ENCODE measurements at places on chromosomes 16 and 17.

- DNase-seq: no peak
Measured at GRCh38 chr17:76379275-76379641, 5.2 kb upstream of the SPHK1 start.

GRCh38 chr16:29900102-29900887 is at the start of gene ASPHD1:
TSS of gene ASPHD1 (plus strand) at chr16:29900488. CDS start at chr16:29900972, 484 bp downstream.
- peak; percentile 96 for DNase-seq

GRCh38 chr17:6361733-6362132 is 73.2 kb downstream of the AIPL1 start:
- DNase-seq: no peak

- no peak for DNase-seq
Measured at GRCh38 chr17:17107281-17107680, 65.0 kb downstream of the MPRIP start.

DNA sequence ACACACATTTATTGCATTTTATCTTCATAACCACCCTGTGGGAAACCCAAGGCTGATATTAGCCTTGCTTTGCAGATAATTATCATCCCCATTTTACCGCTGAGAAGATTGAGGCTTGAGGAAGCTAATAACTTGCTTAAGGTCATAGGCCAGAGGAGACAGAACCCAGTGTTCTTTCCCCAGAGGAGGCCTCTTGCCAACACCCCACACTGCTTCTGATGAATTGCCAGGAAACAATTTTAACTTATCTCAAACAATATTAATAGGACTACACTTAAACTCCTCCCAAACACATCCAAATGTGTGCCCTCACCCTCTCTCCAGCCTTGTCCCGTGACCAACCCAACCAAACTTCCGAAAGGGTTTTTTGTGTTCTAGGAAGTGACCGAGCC is 2.1 kb upstream of the SPG7 start:
- peak; percentile 45 for DNase-seq

GRCh38 chr17:30203471-30203981 is 32.0 kb downstream of the SLC6A4 start:
- no peak for DNase-seq

DNA sequence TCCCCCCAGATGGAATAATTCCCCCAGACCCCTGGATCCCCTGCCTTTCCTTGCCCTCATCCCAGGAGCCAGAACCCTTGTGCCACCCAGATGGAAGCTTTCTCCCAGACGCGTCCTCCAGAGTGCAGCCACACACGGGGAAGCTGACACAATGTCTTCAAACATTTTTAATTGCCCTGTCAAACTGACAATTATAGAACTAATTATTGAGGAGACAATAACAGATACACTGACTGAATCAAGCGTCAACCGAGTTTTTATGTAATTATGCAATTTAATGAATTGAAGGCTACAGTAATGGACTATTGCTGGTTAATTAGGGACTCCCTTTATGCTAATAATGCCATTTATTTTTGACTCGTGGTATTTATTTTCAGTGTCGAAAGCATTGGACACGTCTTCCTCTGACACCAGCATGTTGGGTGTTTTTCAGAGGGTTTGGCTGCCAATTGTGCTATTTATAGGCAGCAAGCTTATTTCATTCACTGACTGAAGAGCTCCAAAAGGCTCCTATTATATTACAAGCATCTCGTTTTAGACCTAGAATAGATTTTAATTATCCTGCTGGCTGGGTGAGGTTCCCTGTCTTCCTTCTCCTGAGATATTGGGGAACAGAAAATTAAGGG is 298.2 kb upstream of the C16orf82 start:
- no peak for DNase-seq

GRCh38 chr17:75240394-75241142 is 20.8 kb downstream of the GGA3 start:
- peak; percentile 29 for DNase-seq

DNA sequence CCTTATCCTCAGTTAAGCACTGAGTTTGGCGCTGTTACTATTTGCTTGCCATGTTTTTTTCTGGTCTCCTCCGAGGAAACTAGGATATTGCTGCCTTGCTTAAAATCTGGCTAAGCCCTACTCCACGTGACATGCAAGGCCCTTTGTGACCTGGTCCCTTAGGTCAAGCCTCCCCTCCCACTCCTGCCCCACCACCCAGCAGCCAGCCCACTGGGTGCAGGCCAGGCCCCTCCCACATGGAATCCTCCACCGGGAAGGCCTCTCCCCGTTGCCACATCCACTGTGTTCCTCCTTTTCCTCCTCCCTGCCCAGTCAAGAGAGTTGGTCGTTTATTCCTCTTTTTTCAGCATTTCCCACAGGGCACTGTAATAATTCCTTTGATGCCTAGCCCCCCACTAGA is 16.2 kb downstream of the PSMD3 start:
- DNase-seq: no peak

GRCh38 chr16:2341456-2342447 is 1.2 kb upstream of the ABCA3 start:
- no peak for DNase-seq

GRCh38 chr17:61200339-61200715 is 199.3 kb upstream of the TBX2 start:
- DNase-seq: no peak

DNA sequence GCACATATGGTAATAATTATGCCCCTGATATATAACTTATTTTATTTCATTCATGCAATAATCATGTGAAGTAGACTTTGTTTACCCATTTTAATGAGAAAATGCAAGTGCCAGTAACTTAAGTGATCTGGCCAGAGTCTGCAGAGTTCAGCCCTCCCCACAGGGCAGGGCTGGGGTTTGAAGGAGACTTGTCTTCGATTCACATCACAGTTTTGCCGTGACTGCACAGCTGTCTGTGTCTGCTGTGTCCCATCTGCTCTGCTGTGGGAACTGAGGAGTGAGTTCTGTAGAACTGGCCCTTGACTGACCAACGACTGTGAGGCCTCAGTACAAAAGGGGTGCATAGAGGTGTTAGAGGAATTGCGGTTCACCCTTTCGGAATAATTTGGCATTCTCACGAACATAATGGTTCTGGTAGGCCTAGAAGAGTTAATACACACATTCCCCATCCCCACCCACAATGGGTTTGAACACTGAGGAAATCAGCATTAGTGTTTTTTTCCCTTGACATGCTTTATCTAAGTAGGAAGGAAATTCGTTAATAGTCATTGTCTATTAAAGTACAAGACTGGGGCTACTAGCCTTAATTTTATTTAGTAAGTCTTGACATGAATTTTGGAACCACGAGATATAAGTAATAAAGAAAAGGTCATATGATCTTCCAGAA is 113.6 kb upstream of the MON1B start:
- DNase-seq: no peak

DNA sequence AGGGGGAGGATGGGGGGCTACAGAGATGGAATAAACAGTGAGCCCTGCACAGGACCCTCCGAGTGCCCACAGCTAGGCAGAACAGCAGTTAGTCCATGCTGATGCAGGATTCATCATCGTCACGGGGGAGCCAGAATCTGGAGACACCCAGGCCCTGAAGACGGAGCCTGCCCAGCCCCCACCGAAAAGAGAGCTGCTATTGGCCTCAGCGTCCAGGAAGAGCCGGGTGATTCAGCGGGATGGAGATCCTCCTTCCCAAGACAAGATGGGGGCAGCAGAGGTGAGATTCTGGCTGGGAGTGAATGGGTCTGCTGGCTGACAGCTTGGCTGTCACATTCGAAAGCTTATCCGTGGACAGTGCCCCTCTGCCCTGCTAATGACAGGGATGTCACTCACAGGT is 133.6 kb upstream of the CRHR1 start:
- DNase-seq: no peak

GRCh38 chr17:60333628-60334031 is 58.3 kb downstream of the USP32 start:
- no peak for DNase-seq

DNA sequence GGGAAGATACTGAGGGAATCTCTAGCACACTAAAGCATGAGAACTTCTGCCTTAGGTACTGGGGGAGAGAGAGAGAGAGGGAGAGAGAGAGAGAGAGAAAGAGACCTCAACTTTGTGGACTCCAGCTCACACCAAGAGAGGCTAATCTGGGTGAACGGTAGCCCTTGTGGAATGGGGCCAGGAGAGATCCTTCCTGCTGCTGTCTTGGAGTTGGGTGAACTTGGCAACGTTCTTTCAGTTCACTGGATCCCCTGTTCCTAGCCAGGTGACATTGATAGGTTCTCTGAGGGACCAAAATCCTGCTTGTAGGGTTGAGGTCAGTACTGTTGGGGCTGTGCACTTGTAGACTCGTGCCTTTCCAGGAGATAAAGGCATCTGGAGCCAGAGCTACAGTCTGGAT is 26.5 kb upstream of the WFIKKN2 start:
- DNase-seq: no peak

GRCh38 chr16:86814256-86814655 is 235.9 kb downstream of the FOXL1 start:
- DNase-seq: no peak

- no peak for DNase-seq
Measured at GRCh38 chr16:56947604-56947995, 14.2 kb upstream of the CETP start.

DNA sequence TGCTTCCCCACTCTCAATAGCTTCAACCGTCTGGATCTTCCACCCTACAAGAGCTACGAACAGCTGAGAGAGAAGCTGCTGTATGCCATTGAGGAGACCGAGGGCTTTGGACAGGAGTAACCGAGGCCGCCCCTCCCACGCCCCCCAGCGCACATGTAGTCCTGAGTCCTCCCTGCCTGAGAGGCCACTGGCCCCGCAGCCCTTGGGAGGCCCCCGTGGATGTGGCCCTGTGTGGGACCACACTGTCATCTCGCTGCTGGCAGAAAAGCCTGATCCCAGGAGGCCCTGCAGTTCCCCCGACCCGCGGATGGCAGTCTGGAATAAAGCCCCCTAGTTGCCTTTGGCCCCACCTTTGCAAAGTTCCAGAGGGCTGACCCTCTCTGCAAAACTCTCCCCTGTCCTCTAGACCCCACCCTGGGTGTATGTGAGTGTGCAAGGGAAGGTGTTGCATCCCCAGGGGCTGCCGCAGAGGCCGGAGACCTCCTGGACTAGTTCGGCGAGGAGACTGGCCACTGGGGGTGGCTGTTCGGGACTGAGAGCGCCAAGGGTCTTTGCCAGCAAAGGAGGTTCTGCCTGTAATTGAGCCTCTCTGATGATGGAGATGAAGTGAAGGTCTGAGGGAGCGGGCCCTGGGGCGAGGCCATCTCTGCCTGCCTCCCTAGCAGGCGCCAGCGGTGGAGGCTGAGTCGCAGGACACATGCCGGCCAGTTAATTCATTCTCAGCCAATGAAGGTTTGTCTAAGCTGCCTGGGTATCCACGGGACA is 11.1 kb upstream of the CLEC18A start:
- DNase-seq: no peak

DNA sequence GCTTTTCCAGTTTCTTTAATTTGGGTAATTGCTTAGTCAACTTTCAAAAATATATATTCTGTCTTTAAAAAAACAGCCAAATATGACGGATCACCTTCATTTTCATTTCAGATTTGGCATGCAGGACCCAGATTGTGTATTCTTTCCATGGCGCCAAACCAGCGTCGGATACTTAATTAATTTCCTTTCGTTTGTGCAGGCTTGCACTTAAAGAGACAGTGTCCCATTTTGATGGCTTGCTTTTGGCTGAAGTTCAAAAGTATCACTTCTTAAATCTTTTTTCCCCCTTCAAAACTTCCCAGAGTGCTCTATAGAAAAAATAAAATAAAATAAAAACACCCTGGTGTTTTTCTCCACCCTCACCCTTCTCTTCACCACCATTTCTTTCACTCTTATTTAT is 394.5 kb upstream of the SOX9 start:
- no peak for DNase-seq

DNA sequence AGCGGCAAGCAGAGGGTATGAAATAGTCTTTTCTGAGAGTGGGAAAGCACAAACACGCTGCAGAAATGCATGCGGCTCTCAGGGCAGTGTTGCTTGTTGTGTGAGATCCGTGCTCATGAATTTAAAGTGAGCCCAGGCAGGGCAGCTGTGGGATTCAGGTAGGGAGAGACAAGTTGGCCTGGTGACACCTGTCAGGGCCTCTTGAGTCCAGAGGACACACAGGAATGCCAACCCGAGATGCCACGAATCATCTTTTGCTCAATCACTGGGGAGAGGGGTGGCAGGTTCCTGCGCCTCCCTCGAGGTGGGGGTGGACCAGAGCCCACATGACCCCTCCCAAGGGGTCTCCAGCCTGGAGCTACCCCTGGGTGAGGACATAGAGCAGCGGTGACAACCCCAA is 211.9 kb downstream of the GSG1L start:
- no peak for DNase-seq

- DNase-seq: peak; percentile 70
Measured at GRCh38 chr17:75096082-75096625, 8.4 kb downstream of the SLC16A5 start.

DNA sequence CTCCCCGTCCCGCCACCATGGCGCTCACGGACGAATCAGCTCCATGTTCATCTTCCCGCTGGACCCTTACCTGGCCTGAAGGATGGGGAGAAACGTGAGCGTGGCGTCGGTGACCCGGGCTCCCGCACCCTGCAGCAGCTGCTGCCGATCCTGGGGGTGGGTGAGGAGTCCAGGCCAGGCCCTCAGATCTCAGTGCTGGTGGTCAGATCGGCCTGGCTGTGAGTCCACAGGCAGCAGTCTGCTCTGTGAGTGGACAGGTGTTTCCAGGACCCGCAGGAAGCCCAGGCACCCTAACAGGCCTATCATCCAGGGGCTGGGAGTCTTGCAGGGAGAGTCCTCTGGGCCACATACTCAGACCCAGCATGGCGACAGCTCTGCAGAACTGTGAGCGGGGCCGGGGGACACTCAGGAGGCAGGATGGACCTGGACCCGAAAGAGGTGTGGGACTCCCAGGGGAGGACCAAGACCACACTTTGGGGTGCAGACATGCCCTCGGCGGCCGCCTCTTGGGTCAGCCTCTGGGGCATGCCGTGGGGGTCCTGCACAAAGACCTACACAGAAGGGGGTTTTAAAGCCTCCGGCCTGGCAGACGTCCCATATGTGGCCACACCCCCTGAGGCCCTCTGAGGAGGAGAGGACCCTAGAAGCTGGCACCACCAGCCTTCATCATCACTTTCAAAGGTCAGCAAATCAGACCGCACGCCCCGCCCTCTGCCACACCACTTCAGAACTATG is 27.2 kb upstream of the ZNF469 start:
- no peak for DNase-seq

DNA sequence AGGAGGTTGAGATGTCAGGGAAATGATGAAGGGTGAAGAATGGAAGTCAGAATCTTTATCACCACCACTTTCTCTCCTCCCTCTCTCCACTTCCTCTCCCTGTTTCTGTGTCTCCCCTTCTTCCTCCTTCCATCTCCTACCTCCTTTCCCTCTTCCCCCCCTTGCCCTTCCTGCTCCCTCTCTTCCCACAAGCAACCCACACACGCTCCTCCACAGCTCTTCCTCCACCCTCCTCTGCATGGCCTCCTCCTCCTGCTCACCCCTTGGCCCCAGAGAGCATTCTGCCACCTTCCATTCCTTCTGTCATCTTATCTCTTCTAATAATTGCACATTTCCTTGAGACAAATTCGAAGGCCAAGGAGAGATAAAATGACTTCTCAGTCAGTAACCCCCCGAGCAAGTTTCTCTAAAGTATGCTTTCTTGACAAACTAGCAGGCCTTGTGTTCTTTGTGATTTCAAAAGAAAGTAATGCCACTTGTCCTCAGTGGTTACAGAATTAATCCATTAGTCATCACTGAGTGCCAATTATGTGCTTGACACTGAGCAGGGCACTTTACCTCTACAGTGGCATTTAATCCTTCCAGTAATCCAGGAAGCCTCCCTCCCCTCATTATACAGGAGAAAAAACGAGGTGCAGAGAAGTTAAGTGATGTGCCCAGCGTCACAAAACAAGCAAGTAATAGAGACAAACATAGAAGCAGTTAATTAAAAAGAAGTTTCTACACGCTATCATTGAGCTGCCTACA is 72.3 kb upstream of the CCL1 start:
- DNase-seq: no peak
